ENCODE measurements at places on chromosomes 12 and 14. TPM values are rescaled to one million over a fixed set of nuclear protein-coding genes. Genes with fewer than 3 reads are reported as not detected.
A peak's percentile ranks its signal among the peaks of the same experiment; 100 is the strongest.

- no peak for DNase-seq
Observed at GRCh38 chr12:105713606-105714305, 383.3 kb downstream of the C12orf75 start.

GRCh38 chr12:52361553-52361952, 5.7 kb downstream of the KRT85 start:
- DNase-seq, result no peak

DNA sequence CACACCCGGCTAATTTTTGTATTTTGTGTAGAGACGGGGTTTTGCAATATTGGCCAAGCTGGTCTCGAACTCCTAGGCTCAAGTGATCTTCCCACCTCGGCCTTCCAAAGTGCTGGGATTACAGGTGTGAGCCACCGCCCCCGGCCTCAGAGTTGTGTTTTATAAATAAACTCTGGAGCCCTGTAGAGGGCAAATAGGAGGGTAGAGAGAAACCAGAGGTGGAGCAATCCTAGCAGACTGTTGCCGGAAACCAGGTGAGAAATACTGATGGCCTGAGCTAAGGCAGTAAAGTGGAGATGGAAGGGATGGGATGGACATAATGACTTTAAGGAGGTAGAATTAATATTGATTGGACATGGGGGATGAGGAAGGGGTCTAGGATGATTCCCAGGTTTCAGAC, 2.7 kb upstream of the HSD17B6 start:
- no peak for DNase-seq

- no peak for DNase-seq
Observed at GRCh38 chr12:58225203-58225877, 284.0 kb downstream of the ATP23 start.

DNA sequence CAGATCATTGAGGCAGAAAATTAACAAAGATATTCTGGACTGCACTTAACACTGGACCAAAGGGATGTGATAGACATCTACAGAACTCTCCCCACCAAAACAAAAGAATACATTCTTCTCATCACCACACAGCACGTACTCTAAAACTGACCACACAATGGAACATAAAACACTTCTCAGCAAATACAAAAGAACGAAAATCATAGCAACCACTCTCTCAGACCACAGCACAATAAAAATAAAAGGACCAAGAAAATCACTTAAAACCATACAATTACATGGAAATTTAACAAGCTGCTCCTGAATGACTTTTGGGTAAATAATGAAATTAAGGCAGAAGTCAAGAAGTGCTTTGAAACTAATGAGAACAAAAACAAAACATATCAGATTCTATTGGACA, 254.0 kb upstream of the STXBP6 start:
- no peak for DNase-seq

C12orf54 gene
- not detected for total RNA-seq

DNA sequence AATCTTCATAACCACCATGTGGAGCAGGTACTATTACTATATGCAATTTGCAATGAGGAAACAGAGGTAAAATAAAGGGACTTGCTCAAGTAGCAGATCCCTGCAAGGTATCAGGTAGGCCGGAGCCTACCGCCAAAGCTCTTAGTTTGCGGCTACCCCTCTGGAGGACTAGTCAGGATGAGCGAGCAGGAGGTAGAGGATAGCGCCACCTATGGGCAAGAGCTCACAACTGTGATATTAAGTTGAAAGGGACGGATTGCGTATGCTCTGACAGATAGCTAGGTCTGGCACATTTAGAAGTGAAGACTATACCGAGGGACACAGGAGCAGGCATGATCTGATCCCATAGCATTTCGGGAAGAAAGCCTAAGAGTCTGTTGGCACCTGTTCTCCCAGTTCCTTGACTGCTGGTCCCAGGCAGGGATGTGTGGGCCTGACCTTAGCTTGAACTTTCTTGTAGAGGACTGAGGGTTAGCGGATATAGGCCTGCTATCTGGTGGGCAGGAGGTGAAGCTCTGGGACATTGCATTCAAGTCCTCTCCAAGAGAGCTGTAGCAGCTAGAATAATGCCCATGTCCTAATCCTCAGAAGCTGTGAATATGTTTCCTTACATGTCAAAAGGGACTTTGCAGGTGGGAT, 48.0 kb downstream of the SLC17A8 start:
- no peak for DNase-seq

GRCh38 chr12:69442894-69443293, 27.3 kb upstream of the FRS2 start:
- DNase-seq, result no peak

DNA sequence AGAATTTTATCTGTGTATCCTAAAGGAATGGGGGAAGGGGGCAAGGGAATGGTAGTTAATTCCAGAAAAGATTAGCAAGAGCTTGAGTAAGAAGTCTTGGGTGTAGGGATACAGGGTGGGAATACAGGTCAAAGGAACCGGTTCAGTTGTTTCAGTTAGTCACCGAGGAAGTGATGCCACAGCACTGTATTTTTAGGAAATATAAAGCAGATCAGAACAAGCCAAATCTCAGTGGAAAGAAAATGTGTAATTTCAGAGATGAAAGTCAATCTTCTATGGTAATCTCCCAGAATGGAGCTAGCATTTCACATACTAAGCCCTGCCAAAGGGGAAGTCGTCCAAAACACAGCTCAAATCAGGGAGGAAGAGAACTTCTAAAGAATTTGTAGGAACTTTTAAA, 4.7 kb upstream of the TUBA1C start:
- peak; percentile 56 for DNase-seq

- DNase-seq, result no peak
Observed at GRCh38 chr14:103161054-103161397, 37.8 kb downstream of the TNFAIP2 start.

- DNase-seq, result no peak
Observed at GRCh38 chr12:122203301-122204166, at the start of gene B3GNT4. B3GNT4 (plus strand) TSS chr12:122203709; CDS start chr12:122204619, 910 bp downstream.

DNA sequence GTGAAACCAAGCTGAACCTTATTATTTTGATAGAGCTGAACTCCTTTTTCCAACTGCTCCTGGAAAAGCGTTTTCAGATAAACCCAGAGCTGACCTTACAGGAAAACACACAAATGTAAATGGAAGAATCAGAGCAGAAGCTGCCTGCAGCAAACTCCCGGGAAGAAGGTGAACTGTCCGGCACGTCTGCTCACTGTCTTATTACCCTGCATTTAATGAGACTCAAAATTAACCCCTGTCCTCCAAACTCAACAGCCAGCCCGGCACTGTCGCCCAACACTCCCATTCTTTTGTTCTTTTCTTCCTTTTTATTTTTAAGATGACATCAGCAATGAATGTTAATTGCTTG, 1046.9 kb upstream of the FLRT2 start:
- DNase-seq, result no peak

- DNase-seq, result peak; percentile 16
Observed at GRCh38 chr12:55142669-55143565, 16.7 kb downstream of the OR9K2 start.

- DNase-seq, result no peak
Observed at GRCh38 chr14:104093366-104094055, 8.0 kb downstream of the ASPG start.

DNA sequence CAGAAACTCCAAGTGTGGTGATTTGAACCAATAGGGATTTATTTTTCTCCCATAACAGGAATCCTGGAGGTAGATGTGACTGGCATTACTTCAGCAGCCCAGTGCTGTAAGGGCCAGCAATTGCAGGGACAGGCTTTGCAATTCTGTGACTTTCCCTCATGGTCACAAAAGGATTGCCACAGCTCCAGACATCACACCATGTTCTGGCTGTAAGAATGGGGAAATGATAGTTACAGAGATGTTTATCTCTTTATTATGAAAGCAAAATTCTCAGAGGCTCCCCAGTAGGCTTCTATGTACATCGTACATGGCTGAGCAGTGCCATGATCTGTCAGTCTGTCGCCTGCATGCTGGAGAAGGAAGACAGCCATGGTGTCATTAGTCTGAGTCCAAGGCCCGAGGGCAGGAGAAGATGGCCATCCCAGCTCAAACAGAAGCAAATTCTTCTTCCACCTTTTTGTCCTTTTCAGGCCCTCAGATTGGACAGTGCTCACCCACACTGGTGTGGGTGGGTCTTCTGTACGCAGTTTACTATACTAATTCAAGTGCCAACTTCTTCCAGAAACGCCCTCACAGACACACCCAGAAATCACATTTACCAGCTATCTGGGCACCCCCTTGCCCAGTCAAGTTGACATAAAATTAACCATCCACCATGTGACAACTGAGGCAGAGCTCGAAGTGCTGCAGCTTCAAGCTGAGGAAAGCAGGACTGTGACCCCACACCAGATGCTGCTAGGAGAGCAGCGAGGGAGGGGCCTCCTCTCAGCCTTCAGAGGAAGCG, 17.2 kb downstream of the ZBTB42 start:
- DNase-seq, result no peak

DNA sequence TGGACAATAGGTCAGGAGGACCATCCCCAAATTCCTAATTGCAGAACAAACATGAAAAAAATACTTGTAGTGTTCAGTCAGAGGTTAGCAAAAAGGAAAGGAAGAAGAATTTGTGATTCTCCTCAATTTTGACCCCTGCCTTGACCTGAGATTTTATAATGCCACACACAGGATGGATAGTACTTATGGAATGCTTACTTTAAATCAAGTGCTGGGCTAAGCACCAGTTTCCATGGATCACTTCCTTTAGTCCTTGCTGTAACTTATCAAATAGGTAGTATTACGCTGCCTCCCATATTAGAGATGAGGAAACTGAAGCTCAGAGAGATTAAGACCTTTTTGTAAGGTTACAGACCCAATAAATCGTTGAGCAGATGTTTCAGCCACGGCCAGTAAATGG, 81.2 kb upstream of the OVCH1 start:
- no peak for DNase-seq

GRCh38 chr14:71006200-71006563, 98.9 kb downstream of the PCNX1 start:
- no peak for DNase-seq

DNA sequence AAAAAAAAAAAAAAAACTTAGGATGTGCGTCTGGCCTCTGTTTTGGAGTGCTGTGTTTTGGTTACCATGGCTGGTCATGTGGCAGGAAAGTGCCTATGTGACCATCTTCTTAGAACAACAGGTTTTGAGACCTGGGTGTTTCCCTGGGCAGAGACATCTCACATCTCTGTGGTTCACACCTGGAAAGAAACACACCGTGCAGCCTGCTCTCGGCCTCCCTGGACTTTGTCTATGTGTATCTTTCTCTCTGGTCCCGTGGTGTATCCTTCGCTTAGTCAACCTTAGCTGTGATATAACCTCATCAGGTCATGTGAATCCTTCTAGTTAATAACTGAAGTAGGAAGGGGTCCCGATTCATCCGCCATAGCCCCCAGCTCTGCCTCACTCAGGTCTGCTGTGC, 22.6 kb downstream of the ACADS start:
- DNase-seq, result no peak

- peak; percentile 90 for DNase-seq
Observed at GRCh38 chr14:100416921-100417860, 94.1 kb downstream of the SLC25A47 start.

- DNase-seq, result no peak
Observed at GRCh38 chr14:21047378-21047781, 5.2 kb downstream of the RNASE7 start.

SERPINA10 gene
- not detected for total RNA-seq

LBHD2 gene
- total RNA-seq, result not detected

STON2 gene
- 17.9 TPM for total RNA-seq

GRCh38 chr12:15728118-15728598, 61.0 kb downstream of the EPS8 start:
- DNase-seq, result peak; percentile 34

KRT6A gene
- total RNA-seq, result 0.21 TPM

DNA sequence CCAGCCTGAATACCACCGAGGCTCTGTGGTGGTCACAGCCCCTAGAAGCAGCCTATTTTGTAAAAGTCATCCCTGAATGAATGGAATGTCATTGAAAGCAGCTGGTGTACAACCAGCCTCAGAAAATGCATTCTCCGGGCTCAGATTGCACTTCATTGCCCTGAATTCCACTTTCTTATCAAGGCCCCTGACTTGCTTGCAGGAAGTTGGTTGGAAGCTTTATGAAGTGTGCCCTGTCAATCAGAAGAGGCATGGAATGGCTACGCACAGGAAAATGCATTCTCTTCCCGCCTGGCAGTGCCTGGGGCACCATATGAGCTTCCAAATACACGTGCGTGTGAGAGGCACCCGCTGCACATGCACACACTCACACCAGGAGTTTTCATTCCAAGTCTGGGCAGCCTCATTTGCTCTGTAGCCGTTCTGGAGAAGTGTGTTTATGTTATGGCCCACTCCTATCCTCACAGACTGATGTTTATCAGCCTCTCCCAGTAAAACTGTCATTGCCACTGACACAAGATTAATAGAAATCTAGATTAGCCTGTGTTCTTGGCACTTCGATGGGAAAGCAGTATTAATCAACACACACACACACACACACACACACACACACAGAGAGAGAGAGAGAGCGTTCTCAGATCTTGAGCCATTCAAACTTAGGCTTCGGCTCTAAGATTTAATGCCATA, 63.9 kb downstream of the NUAK1 start:
- peak; percentile 77 for DNase-seq

INHBE gene
- total RNA-seq, result 8.7 TPM

DNA sequence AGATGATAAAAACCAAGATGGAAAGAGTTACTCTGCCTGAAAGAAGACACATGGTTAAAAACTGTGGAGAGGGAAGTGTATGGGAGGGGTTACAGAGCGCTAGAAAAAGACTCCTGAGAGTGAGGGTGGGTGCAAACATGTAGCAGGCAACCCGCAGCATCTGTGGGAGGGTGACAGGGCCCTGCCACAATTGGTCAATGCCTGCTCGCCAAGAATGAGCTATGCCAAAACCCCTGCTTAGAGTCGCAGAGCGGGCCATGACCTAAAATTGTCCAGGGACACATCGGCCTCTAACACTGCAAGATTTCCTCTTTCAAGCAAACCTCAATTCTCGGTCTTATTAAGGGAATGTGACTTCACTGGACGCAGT, 700 bp downstream of the PRKAG1 start:
- no peak for DNase-seq

PLEK2 gene
- 44.4 TPM for total RNA-seq

SMOC1 gene
- total RNA-seq, result 2.7 TPM

- peak; percentile 23 for DNase-seq
Observed at GRCh38 chr12:27284751-27285150, 40.7 kb downstream of the STK38L start.

DNA sequence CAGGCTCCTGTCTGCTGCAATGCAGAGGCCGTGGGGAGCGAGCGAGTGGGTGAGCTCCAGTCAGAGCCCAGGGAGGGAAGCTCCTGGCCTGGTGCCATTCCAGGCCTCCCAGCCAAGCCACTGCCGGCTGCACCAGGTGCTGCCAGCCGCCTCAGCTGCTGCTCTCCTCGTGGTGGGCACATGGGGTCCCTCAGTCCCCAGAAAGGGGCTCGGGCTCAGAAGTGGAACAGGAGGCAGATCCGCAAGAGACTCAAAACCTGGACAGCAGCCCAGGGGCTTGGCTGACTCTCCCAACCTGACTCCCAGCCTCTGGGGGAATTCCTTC, 2.4 kb downstream of the ABCB9 start:
- no peak for DNase-seq

- no peak for DNase-seq
Observed at GRCh38 chr12:46349253-46349652, 23.3 kb downstream of the SLC38A2 start.

DNA sequence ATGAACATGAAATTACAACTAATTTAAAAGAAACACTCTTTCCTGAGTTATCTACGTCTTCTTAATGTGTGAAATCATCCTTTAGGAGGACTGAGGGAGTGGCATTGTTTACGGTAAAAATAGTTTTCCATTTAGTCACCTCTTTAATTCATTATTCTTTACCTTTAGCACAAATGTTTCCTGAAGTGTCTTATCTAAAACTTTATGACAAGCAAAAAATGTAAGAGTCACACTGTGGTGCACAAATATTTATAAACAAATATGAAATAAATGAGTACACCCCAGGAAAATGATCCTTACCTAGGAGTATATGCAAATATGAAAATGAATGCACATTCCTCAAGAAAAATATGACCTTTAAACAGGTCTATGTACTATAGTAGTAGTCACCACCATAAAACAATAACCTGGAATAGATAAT, 104.6 kb downstream of the PTPRR start:
- DNase-seq, result no peak
